ENCODE measurements at places on chromosomes 7 and 10. TPM values are rescaled to one million over a fixed set of nuclear protein-coding genes. Genes with fewer than 3 reads are reported as not detected.

- no peak for DNase-seq
Observed at GRCh38 chr10:28623483-28623882, 53.8 kb upstream of the BAMBI start.

DNA sequence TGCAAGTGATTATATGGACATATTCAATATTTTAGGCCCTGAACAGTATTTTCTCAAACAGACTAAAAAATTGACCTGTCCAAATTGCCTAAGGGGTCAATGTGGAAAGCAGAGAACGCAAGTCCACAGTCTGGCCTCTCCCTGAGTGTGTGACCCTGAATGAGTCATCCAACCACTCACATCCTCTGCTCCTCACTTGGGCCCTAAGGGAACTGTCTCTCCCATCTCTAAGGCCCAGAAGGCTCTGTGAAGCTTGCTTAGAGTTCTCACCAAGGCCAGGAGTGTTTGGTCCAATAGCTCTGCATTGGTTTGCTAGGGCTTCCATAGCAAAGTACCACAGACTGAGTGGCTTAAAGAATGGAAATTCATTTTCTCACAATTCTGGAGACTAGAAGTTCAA lies 155.1 kb downstream of the LSM5 start:
- peak; percentile 77 for DNase-seq

GRCh38 chr10:8158193-8159071 lies 103.9 kb downstream of the GATA3 start:
- no peak for DNase-seq

GRCh38 chr10:44965651-44966097 lies 6.1 kb downstream of the RASSF4 start:
- no peak for DNase-seq

GRCh38 chr10:3568983-3569382 lies 216.0 kb downstream of the KLF6 start:
- DNase-seq = peak; percentile 19

- no peak for DNase-seq
Observed at GRCh38 chr10:16518822-16519221, 2.9 kb downstream of the C1QL3 start.

DNA sequence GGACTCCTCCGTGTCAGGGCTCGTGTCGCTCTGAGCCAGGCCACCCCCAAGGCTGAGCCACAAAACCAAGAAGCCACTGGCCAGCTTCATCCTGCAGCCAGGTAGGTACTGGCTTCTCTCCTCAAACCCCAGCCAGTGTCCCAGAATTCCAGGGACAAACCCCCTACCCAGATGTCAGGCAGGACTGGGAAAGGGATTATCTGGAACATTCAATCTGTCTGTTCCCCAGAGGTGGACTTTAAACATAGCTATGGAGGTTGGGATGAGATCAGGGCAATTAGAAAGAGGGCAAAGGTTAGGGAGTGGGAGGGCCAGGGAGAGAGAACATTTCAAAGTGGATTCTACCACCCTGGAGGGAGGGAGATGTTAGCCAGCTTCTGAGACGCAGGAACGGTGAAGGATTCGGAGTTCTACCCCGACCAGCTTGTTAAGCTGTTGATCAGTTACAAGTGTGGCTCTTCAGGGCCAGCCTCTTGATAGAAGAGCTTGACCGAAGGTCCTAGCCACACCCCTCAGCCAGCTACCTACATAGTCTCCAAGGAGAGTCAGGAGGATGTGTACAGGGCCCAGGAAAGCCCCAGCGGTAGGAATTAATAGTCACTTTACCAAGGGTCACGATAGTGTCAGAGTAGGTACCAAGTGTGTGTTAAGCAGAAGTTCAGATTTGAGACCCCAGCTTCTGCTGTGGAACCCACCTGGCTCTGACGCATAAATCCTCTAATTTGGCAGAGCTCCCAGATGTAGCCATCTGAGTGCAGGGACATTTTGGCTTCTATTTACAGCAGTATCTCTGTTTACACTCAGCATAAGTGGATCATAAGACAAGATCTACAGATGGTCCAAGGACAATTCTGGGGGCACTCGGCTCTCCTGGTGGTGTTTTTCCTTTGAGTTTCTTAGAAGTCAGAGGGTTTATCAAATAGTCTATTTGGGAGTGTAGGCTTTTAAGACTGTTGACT lies at the start of gene PLA2G12B:
Gene PLA2G12B, minus strand, starts transcription at position 211 of the 959 bp plus-strand sequence. Its CDS starts 121 bp downstream, at position 90.
- DNase-seq = no peak

GRCh38 chr10:131858118-131858515 lies 42.7 kb upstream of the PPP2R2D start:
- DNase-seq = no peak

GRCh38 chr7:68038621-68039314 lies 1042.1 kb downstream of the TYW1 start:
- no peak for DNase-seq

GRCh38 chr10:22630234-22631174 lies 83.9 kb downstream of the PIP4K2A start:
- DNase-seq = no peak

- no peak for DNase-seq
Observed at GRCh38 chr7:94656658-94656924, 658 bp upstream of the SGCE start.

DNA sequence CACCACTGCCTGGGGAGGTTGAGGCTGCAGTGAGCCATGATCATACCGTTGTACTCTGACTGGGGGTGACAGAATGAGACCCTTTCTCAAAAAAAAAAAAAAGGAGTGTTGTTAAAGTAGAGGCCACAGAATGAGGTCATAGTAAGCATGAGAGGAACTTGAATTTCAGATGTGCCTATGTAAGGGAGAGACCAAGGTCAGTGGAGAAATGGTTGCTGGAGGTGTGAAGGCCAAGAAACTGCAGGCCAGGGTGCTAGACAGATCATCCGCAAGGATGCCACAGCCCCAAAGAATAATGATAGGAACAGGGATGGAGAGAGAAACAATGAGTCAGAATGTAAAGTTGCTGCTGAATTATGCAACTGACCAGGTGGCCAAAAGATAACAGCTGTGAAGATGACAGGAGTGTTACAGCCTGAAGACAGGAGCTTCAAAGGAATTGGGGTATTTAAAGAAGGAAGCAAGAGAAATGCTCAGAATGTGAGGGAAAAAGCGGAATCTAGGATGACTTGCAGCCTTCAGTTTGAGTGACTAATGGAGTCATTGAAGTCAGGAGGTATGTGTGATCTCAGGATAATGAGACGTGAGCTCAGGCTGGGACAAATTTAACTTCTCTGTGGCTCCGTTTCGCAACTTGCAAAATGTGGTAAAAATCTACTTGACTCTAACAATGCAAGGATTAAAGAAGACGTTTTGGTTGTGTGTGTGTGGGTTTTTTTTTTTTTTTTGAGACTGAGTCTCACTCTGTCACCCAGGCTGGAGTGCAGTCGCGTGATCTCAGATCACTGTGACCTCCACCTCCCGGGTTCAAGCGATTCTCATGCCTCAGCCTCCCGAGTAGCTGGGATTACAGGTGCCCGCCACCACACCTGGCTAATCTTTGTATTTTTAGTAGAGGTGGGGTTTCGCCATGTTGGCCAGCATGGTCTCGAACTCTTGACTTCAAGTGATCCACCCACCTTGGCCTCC lies 22.2 kb downstream of the TYW1B start:
- no peak for DNase-seq

GRCh38 chr7:404812-405488 lies 114.7 kb downstream of the PDGFA start:
- no peak for DNase-seq

DNA sequence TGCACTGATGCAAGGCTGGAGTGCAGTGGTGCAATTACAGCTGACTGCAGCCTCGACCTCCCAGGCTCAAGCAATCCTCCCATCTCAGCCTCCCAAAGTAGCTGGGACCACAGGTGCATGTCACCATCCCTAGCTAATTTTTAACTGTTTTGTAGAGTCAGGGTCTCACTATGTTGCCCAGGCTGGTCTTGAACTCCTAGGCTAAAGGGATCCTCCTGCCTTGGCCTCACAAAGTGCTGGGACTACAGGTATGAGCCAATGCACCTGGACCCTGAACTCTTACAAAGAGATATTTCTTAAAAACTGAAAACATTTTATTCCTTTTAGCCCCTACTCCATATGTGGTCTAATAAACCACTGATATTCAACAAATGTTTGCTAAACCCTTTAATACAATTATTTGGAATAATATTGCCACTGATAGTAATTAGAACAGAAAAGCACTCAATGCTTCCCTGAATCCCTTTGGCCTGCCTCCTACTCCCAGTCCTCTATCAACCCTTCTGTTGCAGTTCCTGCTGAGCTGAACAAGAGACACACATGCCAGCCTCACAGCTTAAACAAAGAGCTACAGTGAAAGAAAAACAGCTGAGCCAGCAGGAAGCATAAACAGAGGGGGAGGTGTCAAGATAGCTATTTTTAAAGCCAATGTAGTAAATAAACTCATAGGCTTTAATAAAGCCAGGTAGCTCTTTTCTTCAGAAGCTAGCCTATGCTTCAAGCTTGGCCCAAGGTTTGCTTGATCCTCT lies 7.0 kb upstream of the GNAI1 start:
- DNase-seq = no peak

DNA sequence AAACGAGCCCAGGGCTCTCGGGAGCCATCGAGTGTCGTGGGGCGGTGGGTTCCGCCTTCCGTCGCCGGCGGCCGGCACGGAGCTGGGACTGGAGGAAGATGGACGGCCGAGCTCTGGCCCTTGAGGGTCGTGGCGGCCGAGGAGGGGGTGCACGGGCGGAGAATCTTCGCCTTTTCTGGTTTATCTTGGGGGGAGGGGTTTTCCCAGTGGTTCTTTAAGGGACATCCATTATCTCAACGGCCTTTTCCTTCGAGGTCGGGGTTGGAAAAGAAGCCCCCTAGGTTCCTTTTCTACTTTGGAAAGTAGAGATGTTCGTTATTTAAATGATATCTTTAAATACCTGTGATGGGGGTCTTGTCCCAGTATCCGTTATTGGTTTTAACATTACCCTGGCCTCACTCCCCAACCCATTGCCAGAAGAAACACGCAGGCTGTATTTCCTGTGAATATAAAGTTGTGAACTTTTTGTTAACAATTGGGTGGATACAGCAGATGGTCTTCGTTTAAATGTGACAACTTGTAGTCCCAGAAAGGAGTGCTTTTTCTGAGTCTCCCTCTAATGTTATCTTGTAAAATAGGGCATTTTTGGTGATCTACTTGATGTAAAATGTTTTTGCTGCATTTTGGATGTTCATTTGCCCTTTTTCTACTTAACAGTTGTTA lies 765 bp downstream of the CCAR1 start:
- DNase-seq = no peak

DNA sequence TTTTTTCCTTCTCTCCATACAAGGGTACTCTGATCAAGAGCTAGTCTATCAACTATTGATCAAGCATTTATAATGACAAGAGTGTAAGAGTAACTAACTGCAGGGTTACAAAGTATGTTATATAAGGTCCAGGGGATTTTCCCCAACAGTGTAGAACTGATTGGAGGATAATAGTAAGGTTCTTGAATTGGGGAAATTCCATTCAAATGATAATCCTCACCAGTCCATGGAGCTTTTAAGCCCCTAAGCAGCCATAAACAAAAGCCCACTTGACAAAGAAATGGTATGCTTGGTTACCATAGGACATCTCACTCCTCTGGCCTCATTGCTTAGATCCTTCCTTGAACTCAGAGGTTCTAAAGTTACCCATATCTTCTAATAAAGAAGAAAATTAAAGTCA lies 8.2 kb downstream of the YME1L1 start:
- no peak for DNase-seq

GRCh38 chr7:12987238-12987637 lies 299.8 kb downstream of the ARL4A start:
- no peak for DNase-seq

GRCh38 chr7:80611779-80612178 lies 26.7 kb upstream of the CD36 start:
- DNase-seq = no peak

DNA sequence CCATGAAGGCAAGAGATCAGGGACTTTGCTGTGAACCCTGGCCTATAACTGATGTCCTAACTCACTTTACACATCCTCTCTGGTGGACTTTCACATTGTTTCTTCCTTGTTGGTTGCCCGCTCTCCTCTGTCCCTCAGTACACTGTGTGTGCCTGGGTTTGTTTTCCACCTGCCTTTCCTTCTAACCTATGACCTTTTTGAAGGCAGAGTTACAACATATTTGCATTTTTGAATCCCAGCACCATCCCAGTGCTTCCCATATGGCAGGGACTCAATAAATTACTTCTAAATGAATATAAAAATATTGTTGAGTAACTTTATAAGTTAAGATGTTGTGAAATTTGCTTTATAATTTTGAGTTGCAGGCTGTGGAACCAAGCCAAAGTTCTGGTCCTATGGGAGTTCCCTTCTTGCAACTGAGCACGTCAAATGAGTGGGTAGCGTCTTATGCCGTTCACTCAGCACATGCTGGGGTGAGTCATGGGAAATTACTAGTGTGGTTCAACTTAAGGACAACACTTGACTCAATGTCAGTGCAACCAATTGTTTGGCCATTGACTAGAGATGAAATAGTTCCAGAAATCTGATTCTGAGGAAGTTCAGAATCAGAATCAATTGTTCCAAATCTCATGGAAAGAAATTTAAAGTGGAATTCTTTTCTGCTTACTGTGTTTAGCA lies 250.9 kb downstream of the TWIST1 start:
- no peak for DNase-seq

SLC29A3 gene
- 4.2 TPM for total RNA-seq

NEUROD6 gene
- not detected for total RNA-seq

PDCD4 gene
- total RNA-seq = 90.5 TPM

PLXNA4 gene
- total RNA-seq = 5.0 TPM

Data from esophagus muscularis mucosa (tissue), 4 donors.